ENCODE measurements at places on chromosomes 2 and 18. TPM values are rescaled to one million over a fixed set of nuclear protein-coding genes. Genes with fewer than 3 reads are reported as not detected.

Gene SERPINB10
- total RNA-seq, result not detected

Gene EHD3
- total RNA-seq, result 0.86 TPM

Gene LDAH
- total RNA-seq, result 17.0 TPM

Gene C2orf81
- 4.3 TPM for total RNA-seq

Gene CFAP221
- not detected for total RNA-seq

Gene C2orf66
- total RNA-seq, result 0.98 TPM

Gene LHCGR
- not detected for total RNA-seq

Gene RIT2
- total RNA-seq, result not detected

Gene ZBTB7C
- 0.42 TPM for total RNA-seq

Gene NFATC1
- 2.0 TPM for total RNA-seq

Gene AQP12B
- not detected for total RNA-seq

Gene RFTN2
- total RNA-seq, result not detected

Gene DYNAP
- total RNA-seq, result 0.59 TPM

Gene RAD51AP2
- 0.14 TPM for total RNA-seq

Gene SPP2
- not detected for total RNA-seq

Gene SCTR
- not detected for total RNA-seq

Gene VPS54
- 16.5 TPM for total RNA-seq

Gene GALNT14
- 4.6 TPM for total RNA-seq

Gene TTLL4
- 33.6 TPM for total RNA-seq

Gene CPLX4
- not detected for total RNA-seq

Gene CRACDL
- total RNA-seq, result 12.9 TPM

Gene TYW5
- 11.1 TPM for total RNA-seq

Gene KIF1A
- total RNA-seq, result not detected

Gene SULT1C4
- total RNA-seq, result not detected

Gene SERPINB3
- 0.28 TPM for total RNA-seq

Gene ALPP
- total RNA-seq, result 0.35 TPM

Gene COL6A3
- total RNA-seq, result 0.19 TPM

Gene RGPD3
- total RNA-seq, result 0.20 TPM

Gene APLF
- 4.0 TPM for total RNA-seq

Gene RESP18
- not detected for total RNA-seq

Gene TMEM237
- total RNA-seq, result 27.0 TPM

Gene SLC5A7
- not detected for total RNA-seq

Gene ERICH2
- total RNA-seq, result 22.4 TPM

Gene PLB1
- 0.91 TPM for total RNA-seq

Gene RANBP2
- 57.1 TPM for total RNA-seq

Gene MYO1B
- total RNA-seq, result 204 TPM

Gene SULT1C2
- not detected for total RNA-seq

Gene C2orf80
- total RNA-seq, result not detected
